Cerebellar nuclear complex (tissue), 1 donor: ENCODE measurements at places on chromosomes 6 and 20.
A peak's percentile ranks its signal among the peaks of the same experiment; 100 is the strongest.

- DNase-seq: no peak
These were observed 246.6 kb upstream of the JAG1 start for GRCh38 chr20:10920396-10920795.

GRCh38 chr6:35736253-35736894 lies 458 bp upstream of the ARMC12 start:
- no peak for DNase-seq

- peak; percentile 99 for DNase-seq
These were observed 97.5 kb downstream of the ARMC2 start for GRCh38 chr6:108945681-108946159.

GRCh38 chr6:52663120-52663935 lies 7.6 kb upstream of the TMEM14A start:
- DNase-seq: no peak

DNA sequence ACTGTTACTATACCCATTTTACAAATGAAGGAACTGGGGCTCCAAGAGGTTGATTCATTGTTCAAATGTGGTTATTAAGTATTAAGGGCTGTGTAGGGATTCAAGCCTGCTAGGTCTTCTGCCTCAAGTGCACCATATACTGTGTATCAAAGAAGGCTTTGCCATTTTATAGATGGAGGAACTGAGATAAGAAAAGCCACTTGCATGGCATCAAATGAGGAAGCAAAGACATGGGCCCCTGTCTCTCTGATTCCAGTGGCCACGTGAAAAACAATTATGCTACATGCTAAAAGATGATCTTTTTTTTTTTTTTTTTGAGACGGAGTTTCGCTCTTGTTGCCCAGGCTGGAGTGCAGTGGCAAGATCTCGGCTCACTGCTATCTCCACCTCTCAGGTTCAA lies 67.0 kb downstream of the TMEM200A start:
- no peak for DNase-seq

DNA sequence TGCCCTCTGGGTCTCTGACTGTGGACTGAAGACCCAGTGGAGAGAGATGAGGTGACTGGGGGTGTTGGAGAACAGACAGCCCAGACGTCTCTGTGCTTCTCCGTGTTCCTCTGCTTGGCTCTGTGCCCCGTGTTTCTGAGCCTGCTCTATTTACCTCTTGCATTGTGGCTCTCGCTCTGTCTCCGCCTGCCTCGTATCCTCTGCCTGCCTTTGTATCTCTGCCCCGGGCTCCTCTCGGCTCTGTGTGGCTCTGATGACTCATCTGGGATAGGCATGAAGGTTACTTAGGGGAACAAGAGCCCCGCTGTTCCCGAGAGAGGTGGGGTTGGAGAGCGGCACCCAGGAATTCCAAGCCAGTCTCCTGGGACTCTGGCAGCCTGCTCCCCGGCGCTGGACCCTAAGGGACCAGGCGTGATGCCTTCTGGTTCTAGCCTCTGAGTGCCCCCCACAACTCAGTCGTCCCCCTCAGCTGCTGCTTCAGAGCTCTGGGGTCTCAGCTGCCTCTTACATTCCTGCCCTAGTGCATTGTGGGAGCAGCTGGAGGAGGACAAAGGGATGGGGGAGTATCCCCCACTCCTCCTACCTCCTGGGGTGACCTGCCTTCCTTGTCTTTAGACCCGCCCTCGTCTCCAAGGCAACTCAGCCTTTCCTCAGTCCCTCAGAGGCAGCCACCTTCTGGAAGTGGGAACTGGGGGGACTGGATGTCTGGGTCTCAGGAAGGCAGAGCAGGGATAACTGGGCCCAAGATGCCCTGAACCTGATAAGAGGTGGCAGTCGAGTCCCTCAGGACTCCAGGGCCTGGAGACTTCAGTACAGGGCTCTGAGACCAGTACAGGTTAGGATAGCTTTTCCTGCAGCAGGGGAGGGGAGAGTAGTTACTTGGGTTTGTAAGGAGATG lies 1.9 kb downstream of the DDR1 start:
- DNase-seq: no peak

DNA sequence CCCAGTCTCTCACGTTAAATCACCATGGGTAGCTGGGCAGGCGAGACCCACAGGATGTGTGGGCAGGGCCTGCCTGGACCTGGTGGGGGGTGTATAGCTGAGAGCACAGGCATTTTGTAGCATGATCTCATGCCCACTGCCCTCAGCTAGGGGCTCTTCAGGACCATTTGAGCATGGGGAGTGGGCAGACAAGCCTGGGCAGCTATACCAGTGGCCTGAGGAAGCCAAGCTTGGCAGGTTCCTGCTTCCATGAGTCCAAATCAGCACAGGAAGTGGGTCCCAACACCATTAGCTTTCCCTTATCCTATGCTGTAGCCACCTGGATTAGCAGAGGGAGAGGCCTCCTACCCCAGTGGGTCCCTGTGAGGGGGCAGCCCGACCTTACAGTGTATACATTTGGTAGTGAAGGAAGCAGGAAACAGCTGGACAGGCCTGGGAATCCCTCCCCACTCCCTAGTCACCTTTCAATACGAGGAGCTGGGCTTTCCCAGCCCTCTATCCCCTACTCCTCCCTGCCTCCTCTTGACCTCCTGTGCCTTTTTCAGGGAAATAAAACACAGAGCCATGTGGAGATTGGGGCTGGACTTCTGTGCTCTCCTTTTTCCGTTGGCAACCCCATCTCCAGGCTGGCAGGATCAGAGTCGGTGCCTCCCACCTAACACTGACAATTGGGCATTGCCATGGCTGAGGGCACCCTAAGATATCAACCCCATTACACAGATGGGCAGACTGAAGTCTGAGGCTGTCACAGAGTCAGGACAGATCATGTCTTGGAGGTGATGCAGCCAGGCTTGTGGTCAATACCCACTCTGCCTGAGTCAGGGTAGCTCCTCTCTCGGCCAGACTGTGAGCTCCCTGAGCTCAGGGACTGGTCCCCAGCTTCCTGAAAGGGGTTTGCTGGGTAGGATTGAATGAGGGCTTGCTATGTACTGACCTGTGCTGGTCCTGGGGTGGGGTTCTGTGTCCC lies 59.8 kb downstream of the MRPL14 start:
- no peak for DNase-seq

DNA sequence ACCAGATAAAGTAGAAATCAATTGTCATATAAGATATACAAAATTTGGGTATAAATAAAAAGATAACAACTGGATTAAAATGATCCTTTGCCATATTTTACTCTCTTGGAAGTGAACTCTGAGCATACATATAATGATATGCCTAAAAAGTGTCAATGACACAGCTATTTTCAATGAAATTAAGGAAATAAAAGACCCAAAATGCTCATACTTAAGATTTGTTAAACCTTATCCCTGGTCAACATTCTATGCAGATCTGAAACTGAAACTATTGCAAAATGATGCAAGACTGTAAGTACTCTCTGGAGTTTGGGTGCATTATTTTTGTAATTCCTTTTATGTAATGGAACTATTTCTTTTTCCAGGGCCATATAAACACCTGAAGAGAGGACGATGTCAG lies 119.0 kb upstream of the SGK1 start:
- no peak for DNase-seq

GRCh38 chr6:23534351-23534750 lies 591.7 kb upstream of the NRSN1 start:
- DNase-seq: no peak

- no peak for DNase-seq
These were observed 14.6 kb upstream of the TXLNB start for GRCh38 chr6:139306291-139306981.

- no peak for DNase-seq
These were observed 158.3 kb upstream of the CST7 start for GRCh38 chr20:24790746-24791283.

DNA sequence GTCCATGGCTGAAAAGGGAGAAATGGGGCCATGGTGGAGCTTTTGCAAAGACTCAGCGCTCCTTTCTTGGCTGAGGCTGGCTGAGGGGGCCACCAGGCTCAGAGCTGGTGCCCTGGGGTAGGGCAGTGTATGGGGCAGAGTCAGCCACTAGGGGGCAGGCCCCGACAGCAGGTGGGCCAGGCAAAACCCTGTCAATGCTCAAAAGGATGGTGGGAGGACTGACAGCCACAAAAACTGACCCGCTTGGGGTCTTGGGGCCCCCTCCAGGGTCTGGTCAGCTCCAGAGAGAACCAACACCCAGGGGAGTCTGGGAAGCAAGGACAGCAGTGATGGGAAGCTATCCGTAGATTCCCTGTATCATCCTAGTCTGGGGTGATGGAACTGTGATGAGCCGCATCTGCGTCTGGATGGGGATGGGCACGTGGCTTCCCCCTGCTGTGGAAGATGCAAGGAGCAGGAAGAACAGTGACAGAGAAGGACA lies 306.9 kb downstream of the DHX35 start:
- DNase-seq: no peak

GRCh38 chr6:52423971-52424381 lies 3.8 kb downstream of the EFHC1 start:
- no peak for DNase-seq

GRCh38 chr20:2751878-2752566 lies 48.4 kb downstream of the CPXM1 start:
- no peak for DNase-seq

DNA sequence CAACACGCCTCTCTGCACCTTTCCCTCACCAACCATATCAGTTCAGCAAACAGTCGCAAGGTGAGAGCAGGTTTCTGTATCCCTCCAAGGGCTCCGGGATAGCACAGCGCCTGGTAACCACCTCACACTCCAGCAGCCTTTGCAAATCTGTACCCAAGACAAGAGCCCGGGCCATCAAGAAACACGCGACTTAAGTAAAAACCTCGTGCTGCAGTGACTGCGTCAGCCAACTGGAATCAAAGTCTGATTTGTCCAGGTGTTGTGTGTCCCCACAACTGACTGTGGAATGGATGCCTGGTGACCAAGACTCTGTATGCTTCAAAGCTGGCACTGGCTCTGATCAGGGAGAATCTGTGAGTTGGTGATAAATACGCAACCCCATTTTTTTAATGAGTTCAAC lies 74.1 kb downstream of the NINL start:
- DNase-seq: no peak

DNA sequence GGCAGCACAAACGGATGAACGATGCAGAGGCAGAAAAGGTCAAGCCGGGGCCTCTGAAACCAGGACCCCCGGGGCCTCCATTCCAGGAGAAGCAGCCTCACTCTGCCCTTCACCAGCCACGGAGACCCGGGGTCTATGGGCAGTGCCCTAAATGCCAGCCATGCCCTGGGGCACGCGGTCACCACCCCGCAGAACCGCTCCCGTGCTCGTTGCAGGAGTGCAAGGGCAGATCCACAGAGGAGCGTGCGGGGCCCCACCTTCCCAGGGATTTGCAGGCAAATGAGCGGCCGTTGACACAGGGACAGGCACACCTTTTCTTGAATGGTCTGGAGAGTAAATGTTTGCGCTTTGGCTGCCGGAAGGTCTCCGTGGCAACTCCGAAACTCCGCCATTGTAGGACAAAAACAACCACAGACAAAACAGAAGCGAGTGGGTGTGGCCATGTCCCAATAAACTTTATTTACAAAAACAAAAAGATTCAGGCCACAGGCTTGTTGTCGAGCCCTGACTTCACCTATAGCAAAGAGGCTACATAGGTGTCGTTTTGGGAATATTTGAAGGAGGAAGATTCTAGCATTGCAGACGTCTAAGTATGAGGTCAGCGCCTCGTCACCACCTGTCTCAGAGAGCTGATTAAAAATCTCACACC lies 163.3 kb downstream of the TAF4 start:
- no peak for DNase-seq
